ENCODE measurements at places on chromosomes 12 and 14.

DNA sequence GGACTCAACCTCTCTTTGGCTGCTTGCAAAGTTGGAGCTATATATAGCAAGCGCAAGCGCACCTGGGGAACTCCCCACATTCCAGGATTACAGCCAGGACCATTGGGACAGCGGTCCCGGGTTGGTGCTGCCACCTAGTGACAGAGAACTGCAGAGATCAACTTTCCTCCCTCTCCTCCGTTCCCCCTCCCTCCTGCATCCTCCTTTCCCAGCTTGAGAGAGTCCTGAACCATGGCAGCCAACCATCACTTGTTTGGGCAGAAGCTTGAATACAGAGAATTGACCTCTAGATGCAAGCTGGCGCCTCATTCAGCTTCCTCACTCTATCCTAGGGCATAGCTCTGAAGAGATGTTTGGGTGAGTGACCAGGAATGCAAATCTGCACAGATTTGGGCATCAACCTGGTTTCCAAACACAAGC is 17.4 kb upstream of the FLVCR2 start:
- peak; percentile 76 for DNase-seq

DNA sequence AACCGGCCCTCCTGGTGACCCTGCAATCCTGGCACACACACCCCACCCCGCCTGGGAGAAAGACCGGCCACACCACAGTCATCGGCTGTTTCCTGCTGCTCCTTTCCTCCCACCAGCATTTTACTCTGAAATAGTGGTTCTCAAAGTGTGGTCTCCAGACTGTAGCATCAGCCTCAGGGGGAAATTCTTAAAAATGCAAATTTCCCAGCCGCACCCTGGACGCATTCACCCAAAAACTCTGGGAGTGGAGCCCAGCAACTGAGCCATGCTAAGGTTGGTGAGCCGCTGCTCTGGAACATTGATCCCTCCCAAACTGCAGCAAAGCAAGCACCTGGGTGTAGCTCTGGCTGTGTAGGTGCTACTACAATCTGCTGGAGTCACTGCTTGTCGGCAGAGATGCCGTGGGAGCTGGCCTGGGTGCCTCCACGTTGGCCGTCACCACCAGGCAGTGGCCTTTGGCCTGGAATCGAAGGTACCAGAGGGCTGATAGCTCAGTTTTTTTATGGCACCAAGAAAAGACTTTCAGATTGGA is 38.4 kb upstream of the BCL2L14 start:
- DNase-seq = no peak

DNA sequence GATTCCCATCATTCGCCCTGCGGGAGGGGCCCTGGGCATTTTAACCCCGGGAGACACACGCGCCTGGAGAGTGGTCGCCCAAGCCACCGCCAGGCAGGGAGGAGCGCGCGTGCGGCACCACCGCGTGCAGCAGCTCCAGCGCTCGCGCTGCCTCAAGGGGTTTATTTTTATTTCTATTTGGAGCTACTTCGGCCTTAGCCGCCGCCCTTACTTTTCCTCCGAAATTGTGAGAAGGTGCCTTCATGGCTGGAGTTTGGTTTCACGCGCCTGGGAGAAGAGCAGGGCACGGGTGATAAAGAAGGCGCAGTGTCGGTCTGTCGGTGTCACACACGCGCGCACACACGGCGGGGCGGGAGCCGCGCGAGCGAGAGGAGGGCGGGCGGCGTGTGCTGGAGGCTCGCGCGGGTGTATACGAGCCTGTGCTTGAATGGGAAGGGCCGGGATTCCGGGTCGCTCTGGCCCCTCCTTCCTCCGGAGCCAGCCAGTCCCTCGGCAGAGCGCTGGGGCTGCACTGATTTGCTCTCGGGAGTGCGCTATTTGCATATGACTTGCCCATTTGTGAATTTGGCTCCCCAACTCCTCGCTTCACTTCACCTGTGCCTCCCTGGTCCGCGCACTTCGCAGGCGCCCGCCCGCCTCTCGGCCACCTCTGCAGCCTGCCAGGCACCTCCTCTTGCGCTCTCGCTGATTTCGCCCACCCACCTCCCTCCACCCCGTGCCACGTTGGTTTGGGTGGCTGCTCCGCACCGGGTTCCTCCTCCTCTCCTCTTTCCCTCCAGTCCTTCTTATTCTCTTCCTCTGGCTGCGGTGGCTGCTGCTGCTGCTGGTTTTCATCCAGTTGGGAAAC is 932.3 kb downstream of the DIO2 start:
- peak; percentile 74 for DNase-seq

GRCh38 chr12:81998761-81999378 is 239.7 kb upstream of the PPFIA2 start:
- no peak for DNase-seq
